Caudate nucleus (tissue), 63 donors: ENCODE measurements at places on chromosomes 16 and 17.

- no peak for DNase-seq
Measured at GRCh38 chr17:10651927-10652326, 5.2 kb downstream of the MYH3 start.

GRCh38 chr16:87459027-87459426, 33.8 kb downstream of the ZCCHC14 start:
- DNase-seq, result no peak

GRCh38 chr16:582614-583331, 7.1 kb upstream of the RAB40C start:
- DNase-seq, result no peak

DNA sequence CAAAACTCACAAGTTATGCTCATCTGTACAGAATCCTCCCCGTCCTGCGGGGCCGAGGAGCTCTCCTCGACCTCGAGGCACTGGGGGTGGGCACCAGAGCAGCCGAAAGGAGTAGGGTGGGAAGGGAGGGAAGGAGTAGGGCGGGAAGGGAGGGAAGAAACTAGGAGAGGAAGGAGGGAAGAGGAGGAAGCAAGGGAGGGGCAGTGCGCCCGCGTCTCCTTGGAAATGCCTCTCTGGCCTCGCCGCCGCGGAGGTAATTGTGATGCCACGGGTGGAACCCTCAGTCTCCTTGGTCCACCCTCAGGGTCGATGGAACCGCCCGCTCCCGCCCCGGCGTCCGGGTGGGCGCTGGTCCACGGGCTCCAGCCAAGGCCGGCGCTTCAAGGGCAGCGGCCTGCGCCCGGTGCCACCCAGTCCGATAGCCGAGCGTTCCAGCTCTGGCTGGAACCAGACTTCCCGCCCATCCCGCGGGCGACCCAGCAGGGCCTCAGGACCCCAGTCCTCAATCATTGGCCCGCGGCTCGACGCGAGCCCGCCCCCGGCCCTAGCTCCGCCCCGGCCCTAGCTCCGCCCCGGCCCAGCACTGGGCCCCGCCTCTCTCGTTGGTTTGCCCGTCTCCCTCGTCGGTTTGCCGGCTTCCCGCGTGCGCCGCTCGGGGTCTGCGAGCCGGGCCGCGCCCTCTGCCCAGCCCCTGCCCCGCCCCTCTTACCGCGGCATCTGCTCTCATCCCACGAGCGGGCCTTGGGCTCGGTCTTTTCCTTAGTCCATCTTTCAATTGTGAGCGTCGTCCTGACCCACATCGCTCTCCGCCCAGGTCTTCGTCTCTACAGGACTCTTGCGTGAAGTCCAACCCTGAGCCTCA, 596 bp downstream of the PROCA1 start:
- DNase-seq, result peak; percentile 95

DNA sequence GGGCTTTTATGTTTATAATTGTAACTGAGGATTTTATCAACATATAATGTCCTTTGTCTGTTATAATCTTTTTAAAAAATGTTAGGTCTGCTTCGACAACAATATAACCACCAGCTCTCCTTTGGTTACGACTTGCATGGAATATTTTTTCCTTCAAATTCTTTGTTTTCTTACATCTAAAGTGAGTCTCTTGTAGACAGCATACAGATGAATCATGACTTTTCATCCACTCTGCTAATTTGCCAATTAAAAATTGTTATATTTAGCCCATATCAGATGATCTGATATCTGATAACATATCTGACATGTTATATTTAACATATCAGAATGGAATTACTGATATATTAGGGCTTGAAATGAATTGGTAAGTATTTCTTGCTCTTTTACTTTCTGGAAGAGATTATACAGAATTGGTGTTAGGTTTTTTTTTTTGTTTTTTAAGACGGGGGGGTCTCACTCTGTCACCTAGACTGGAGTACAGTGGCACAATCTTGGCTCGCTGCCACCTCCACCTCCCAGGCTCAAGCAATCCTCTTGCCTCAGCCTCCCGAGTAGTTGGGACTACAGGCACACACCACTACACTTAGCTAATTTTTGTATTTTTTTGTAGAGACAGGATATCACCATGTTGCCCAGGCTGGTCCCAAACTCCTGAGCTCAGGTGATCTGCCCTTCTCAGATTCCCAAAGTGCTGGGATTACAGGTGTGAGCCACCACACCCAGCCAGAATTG, 27.5 kb downstream of the TBX21 start:
- no peak for DNase-seq

GRCh38 chr16:68490829-68491575, 42.7 kb upstream of the SMPD3 start:
- no peak for DNase-seq

DNA sequence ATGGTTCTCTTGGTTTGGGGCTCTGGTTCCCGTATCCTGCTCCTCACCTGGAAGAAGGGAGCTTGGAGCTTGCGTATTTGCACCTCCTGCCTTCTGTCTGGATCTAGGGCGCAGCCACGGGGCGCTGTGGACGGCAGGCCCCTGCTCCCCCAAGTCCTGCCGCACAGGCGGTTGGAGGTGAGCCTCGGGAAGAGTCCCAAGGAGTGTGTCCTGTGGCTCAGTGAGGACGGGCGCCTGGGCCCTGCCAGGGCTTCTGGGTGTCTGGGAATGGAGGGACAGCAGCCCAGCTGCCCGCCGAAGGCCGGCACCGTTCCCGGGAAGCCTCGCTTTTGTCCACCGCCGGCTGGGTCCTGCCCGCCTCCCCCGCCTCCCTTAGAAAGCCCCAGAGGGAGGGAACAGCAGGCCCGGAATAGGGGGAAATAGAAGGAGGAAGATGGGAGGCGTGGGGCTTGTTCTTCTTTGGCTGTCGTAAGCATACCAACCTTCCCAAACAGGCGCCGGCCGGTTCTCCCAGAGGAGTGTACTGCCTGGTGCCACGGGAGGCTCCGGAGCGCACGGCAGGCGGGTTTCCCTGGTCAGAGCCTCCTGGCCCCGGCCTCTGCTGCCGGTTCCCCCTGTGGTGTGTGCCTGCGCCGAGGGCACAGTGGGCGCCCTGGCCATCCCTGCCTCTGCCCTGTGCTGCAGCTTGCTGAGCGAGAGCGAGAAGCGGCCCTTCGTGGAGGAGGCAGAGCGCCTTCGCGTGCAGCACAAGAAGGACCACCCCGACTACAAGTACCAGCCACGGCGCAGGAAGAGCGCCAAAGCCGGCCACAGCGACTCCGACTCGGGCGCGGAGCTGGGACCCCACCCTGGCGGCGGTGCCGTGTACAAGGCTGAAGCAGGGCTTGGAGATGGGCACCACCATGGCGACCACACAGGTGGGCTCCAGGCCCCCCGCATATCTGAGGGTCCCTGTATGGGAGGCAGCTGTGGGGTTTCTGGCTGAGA, 1.8 kb downstream of the SOX8 start:
- DNase-seq, result peak; percentile 57

DNA sequence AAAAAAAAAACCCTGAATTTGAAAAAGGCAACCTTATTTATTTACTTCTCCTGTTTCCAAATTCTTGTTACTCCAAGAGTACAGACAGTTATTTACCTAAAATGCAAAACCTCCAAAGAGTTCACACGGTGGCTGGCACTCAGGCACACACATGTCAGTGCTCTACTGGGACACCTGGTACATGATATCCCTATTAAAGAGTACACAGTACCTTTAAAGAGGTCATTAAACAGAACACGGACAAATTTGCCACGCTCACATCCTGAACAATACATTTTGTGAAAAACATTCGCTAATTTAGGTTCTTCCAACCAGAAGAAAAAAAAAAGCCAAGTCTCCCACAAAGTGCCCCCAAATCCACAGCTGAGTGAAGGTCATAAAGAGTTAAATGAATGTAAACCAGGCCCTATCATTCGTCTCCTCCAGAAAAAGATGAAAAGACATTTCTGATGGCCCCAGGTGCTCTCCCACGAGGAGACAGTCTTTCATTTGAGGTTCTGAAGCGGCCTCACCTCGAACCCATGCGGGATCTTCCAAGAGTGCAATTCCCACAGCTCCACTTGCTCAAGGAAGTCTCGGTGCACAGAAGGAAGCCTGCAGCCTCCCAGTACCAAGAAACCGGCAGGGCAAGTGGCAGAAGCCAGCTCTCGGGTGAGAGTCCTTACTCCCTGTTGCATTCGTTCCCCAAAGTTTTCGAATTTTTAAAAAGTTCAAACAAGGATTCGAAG, 993 bp downstream of the ERN1 start:
- DNase-seq, result no peak

DNA sequence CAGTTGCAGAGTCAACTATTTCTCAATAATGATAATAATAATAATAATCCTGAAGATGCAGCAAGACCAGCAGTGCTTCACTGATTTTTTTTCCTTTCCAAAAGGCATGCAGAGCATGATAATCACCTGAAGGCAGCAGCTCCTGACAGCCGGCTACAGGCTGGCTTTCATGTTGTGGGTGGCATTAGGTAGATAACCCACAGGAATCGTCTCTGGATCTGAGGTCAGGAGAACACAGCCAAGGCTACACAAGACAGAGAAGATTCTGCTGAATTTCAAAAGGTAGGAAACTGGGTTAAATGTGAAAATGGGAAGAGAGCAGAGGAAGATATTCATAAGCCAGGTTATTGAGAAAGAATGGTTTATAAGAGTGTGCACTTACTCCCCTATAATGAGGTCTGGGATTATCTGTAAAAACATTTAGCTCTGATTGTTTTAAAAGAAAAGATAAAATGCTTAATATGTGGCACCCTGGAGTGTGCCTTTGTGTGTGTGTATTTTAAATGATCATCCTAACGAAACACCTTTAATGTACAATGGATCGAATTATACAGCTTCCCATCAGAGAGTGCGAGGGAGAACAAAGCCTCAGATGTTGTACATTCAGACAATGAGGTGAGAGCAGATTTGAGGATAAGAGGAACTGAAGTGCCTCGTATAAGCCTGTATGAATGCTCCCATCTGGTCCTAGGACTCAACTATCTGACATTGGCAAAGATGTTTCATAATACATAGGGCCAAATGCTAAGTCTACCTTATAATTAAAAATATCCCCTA, 273.1 kb downstream of the PHKB start:
- DNase-seq, result no peak

DNA sequence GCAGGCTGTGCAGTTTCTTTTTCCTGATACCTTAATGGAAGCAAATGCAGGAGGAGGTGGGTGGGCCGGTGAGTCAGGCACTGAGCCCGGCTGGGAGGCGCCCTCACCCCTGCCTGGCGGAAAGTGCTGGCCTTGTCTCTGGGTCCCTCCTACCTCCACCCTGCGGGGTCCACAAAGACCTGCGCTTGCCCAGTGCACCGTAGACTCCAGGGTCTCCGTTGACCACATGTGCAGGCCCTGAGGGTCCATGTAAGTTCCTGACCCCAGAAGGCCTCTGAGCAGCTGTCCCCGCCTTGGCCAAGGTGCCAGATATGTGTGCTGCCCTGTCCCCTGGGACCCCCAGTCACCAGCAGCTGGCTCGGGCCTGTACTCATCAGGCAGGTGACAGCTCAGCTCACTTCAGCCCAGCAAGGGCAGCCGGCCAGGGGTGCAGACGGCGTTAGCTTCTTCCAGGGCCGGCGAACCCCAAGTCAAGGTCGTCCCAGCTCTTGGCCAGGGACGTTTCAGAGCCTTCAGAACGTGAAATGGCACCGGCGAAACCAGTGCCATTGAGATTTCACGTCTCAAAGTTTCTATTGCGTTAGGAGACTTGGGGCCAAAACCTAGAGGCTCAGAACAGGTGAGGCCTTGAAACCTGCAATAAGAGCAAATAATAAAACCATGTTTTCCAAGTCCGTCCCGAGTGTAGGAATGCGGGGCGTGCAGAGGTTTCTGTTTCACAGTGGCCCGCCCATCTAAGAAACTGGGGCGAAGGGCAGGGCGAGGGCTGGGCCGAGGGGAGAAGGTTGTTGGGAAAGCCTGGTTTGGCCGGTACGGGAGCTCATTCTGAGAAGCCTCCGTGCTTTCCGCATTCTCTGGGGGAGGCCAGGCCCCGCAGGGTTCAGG, 12.1 kb downstream of the METRNL start:
- DNase-seq, result no peak

GRCh38 chr16:12672986-12673385, 130.7 kb downstream of the CPPED1 start:
- no peak for DNase-seq

DNA sequence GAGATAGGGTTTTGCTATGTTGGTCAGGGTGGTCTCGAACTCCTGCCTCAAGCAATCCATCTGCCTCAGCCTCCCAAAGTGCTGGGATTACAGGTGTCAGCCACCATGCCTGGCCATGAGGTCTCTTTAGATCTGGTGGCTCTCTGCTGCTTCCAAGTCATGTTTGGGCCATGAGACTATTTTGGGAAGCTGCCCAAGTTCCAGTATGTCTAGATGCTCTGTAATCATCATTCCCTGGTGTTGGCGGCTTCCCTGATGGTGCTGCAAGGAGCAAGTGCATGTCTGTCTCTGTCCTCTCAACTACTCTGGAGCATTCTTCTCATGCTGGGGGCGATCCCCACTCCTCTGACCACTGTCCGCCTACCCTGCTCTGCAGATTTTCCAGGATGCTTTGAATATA, 6.4 kb upstream of the ODF4 start:
- DNase-seq, result no peak

DNA sequence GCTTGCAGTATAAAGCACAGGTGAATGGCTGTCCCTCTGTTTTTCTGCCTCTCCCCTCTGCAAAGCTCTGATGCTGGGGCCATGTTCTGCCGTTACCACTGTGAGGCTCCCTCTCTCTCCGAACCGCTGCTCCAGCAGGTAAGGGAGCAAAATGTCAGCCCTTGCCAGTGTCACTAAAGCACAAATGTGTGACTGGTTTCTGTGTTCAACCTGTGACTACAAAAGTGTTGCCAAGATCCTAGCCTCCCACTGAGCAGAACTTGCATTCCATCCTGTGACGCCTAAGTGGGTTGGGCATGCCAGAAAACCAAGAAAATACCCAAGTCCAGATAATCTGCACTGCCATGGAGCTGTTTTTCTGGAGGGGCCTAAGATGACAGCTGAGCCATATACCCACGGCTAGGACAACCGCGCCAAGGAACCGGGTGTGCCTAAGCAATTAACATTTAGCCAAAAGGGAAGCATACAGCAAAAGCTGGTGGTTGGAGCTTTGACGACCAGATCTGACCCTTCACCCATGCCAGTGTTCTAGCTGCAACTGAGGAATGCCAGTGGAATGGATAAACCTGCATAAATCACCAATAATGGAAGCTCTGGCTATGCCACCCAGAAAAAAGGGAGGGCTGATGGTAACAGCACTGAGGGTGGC, 35.0 kb downstream of the PSME3IP1 start:
- no peak for DNase-seq

DNA sequence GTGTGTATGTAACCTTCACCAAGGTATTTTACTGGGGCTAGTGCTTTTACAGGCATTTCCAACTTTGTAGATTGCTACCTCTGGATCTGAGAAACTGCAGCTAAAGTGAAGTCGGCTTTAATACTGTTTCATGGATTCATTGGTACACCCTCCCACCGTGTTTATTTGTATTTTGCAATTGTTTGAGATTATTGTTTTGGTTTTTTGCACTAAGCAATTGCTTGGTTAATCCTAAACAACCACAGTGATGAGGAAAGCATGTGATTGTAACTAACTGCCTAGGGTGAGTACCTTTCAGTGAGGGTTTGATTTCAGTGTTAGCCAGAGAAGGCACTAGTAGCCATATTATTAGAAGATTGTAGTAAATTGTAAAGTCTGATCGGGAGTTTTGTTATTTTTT, 3.3 kb downstream of the LUC7L3 start:
- DNase-seq, result no peak

- no peak for DNase-seq
Measured at GRCh38 chr17:21417921-21418320, 41.8 kb downstream of the KCNJ12 start.

GRCh38 chr16:76278086-76278485, 885 bp downstream of the CNTNAP4 start:
- DNase-seq, result no peak
